ENCODE measurements at places on chromosomes 1 and 21. TPM values are rescaled to one million over a fixed set of nuclear protein-coding genes. Genes with fewer than 3 reads are reported as not detected.

Gene RGL1
- polyA plus RNA-seq = 54.2 TPM

Gene AMY1C
- polyA plus RNA-seq = 0.12 TPM

Gene DYNLT5
- 0.05 TPM for polyA plus RNA-seq

Gene PATJ
- polyA plus RNA-seq = 8.6 TPM

Gene MYOG
- polyA plus RNA-seq = not detected

Gene TNFRSF1B
- polyA plus RNA-seq = 10.3 TPM

Gene C1orf94
- polyA plus RNA-seq = not detected

- DNase-seq = no peak
These were observed 53.9 kb upstream of the ASPM start for GRCh38 chr1:197200272-197200899.

GRCh38 chr1:111878091-111878490 is 111.4 kb downstream of the KCND3 start:
- no peak for DNase-seq

GRCh38 chr1:184395370-184395769 is 8.5 kb downstream of the C1orf21 start:
- DNase-seq = no peak

GRCh38 chr1:91605566-91605965 is 104.9 kb downstream of the CDC7 start:
- DNase-seq = no peak

DNA sequence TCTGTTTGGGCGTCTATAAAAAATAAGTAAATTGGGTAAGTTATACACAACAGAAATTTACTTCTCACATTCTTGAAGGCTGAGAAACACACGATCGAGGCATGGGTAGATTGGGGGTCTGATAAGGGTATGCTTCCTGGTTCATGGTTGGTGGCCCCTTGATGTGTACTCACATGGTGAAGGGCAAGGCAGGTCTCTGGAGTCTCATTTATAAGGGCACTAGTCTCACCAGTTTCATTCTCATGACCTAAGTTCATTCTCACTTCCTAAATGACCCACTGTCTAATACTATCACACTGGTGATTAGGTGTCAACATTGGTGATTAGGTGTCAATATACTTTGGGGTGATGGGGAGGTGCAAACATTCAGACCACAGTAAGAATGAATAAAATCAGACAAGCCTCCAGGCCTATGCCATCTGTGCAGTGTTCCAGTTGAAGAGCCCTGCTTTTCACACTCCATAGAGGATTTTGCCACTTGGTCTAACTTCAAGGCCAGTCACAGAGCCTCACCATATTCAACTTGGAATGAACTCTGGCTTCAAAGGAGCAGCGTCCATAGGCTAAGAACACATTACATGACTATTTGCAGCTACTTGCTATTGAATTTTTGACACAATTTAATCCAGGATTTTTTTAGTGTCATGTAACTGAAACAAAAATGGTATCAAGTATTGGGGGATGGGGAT is 2.5 kb upstream of the GBP4 start:
- DNase-seq = no peak
